Cerebellar nuclear complex (tissue), 1 donor: ENCODE measurements at places on chromosomes 16 and 17.

DNA sequence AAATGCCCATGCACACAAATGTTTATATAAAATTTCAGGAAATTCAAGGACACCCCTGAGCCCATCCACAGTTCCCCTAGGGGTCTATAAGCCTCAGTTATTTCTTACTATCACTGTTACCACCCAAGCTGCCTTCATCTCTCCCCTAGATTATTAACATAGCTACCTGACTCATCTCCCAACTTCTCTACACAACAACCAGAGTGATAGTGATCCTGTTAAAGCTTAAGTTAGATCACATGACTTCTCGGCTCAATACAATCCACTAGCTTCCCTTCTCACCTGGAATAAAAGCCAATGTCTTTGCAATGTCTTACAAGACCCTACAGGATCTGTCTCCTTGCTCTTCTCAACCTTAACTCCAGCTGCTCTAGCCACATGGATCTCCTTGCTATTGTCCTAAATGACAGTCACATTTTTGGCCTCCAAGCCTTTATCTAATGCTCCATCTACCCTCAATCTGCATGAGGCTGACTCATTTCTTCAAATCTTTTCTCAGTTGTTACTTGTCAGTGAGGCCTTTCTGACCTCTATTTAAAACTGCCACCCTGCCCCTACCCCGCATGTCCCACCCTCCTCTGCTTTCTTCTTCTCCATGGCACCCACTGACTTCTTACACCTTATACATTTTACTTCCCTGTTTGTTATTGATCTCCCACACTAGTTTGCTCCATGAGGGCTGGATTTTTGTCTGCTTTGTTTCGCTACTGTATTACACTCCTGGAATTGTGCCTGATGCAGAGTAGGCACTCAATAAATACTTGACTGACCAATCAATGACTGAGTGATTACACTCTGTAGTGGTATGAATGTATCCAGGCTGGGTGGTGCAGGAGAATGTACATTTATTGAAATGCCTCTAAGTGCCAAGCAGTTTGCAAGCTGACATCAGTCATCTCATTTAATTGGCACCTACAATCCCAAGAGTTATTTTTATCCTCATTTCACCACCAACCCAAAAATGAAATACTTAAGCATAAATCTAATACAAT, 5.2 kb upstream of the LIG3 start:
- no peak for DNase-seq

DNA sequence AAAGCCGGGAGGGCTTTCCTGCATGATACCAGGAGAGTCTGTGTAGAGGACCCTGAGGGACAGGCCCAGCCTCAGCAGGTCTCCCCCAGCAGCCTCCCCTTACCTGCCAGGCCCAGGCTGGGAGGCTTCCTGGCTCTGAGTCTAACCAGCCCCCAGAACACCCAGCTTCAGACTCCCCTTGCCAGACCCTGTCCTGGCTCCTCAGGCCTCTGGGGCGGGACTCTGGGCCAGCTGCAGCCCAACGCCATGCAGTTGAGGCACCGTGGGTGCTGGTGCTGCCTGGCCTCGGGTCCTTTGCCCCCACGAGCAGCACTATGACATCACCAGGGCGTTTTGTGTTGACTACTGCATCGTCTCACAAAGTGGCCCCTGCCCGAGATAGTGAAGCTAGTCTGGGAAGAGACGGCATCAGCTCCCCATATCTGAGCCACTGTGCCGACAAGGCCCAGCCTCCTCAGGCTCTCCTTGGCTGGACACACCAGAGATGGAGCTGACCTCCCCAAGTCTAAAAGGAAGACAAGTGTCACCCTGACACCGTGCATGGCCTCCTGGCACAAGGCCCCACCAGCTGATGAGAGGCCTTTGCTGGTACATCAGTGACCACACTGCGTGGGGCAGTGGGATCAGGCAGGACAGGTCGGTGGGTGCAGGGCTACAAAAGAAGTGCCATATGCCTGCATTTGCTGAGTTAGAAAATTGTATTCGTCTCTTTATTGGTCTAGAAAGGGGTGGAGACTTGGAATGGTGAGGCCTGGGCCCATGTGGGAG, 10.6 kb downstream of the ALDH3A1 start:
- DNase-seq, result no peak

DNA sequence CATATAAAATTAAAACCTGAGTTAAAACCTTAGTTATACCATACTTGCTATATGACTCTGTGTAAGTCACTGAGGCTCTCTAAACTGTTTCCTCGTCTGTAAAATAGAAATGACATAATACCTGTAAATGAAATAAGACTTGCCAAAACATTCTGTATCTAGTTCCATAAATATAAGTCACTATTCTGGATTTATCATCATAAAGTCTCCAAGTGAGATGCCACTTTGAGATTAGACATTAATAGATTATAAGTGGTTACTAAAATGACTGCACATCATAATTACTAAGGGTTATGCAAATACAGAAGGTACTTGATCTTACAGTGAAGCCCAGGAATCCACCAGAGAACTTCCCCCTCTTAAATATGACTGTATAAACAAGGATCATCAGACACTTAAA, 12.0 kb upstream of the BRIP1 start:
- DNase-seq, result no peak

- DNase-seq, result no peak
Observed at GRCh38 chr17:12549499-12550041, 116.1 kb upstream of the MYOCD start.

GRCh38 chr16:87416826-87417527, 24.8 kb downstream of the MAP1LC3B start:
- DNase-seq, result no peak

GRCh38 chr17:78920528-78920927, 4.7 kb downstream of the TIMP2 start:
- no peak for DNase-seq

GRCh38 chr17:4594931-4595684, 10.8 kb downstream of the SMTNL2 start:
- DNase-seq, result no peak

DNA sequence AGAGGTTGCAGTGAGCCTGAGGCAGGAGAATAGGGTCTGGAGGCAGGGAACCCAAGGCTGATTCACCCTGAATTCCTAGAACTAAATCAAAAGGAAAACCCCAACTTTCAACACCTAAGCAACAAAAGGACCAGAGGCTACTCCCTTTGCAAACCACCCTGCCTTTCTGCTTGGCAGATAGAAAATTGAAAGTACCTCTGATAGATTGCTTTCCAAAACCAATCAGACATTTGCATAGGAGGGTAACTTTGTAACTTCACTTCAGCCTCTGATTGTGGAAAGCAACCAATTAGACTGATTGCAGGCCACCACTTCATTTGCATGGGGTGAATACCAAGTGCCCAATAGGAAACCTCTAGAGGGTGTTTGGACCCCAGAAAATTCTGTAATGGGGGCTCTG, 10.9 kb upstream of the TMEM98 start:
- DNase-seq, result no peak

DNA sequence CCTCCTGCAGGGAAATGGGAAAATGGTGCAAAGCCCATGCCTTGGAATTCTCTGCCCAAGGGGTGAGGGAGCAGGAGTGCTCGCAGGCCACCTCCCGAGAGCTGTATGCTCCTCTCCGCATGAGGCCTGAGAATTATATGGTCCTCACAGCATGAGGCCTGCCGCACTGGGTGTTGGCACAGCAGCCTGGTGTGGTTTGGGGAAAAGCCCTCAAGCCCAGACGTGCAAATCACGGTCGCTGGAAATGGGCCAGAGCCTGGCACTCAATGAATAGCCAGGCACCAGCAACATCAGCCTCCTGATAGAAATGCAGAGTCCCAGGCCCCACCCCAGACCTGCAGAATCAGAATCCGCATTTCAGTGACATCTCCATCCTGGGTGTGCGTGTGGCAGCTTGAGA, 156.4 kb upstream of the FOXF1 start:
- DNase-seq, result no peak

DNA sequence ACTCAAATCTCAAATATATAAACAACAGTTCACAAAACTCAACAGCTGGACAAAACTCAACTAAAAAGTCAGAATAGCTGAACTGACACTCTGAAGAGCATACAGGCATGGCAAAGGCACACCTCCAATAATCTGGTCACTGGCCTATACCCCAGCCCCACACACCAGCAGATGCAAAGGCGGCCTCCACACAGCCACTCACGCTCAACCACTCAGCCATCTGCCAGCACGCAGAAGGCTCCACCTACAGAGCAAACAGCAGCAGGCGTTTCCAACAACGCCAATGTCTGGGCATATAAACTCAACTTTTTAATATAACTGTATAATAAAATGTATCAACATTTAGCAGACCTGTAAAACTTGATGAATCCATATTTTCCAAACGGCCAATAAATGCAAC, 17.2 kb downstream of the USP7 start:
- no peak for DNase-seq

- DNase-seq, result no peak
Observed at GRCh38 chr16:84717484-84717883, 17.7 kb downstream of the USP10 start.

- peak; percentile 43 for DNase-seq
Observed at GRCh38 chr16:546909-547770, 13.1 kb upstream of the PRR35 start.

- no peak for DNase-seq
Observed at GRCh38 chr17:30278032-30278431, 13.7 kb downstream of the BLMH start.

DNA sequence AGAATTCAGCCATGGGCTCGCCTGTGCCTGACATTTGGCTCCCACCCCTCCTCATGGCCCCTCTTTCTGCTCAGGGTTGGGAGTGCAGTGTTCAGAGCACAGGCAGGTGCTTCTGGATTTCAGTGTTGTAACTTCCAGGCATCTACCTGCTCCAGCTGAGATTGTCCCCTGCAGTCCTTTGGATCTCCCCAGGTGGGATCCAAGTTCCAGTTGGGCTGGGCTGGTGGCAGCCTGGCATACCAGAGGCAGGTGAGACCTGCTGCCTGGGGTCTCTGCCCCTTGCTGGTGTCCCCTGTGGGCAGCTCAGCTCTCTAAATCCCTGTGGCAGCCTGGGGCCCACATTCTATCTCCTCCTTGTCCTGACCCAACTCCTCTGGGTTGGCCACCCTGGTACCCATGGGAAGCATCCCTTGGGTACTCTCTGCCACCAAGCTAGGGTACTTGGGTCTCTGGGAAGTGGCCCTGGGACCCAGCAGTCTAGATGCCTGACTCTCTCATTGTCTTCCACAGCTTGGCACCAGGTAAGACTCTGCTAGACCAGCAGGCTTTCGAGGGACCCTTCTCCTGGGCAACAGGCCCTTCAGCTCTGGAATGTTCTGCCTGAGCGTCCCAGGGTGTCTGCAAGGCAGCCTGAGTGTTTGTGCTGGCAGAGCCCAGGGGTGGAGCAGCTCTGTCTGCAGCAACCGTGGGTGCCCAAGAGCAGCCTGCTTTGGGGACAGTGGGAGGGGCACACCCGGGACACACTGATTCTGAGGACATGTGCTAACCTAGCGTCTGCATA, 42.5 kb downstream of the DNAH17 start:
- DNase-seq, result no peak

GRCh38 chr16:87540072-87540896, 47.5 kb upstream of the ZCCHC14 start:
- DNase-seq, result no peak
